ENCODE measurements at places on chromosomes 5 and 9.

GRCh38 chr5:180797256-180798192 is 5.1 kb downstream of the MGAT1 start:
- DNase-seq, result no peak

- DNase-seq, result no peak
These were observed 273.1 kb downstream of the KIAA0825 start for GRCh38 chr5:94345257-94345656.

DNA sequence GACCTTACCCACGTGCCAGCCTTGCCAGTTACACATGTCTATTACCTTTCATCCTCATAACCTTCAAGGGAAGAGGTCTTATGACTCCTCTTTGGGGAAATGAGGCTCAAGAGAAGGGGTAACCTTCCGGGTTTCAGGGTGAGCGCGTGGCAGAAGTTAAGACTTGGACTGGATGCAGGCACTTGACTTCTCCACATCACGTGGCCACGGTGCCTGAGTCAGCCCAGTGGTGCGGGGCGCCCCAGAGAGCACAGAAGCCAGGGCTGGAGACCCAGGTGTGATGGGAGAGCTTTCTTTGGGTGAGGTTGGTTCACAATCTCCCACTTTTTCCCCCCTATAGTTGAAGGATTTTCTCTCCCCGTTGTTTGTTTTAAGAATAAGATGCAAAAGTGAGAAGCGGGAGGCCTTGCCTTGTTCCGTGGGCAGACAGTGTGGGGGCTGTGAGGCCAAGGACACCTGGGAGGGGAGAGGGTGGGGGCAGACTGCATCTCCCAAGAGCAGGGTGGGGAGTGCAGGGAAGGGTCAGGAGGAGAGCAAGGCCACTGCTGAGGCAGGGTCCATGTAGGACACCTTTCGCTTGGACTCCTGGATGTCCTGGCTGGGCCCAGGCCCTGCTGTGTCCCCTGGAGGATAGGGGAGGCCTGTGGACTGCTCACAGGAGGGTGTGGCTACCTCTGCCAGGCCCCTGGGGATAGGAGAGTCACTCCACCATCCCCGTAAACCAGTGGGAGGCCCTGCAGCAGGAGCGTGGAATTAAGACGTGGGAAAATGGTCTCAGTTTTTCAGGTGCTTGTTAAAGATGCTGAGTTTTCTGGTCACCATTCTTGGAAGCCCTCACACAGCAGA is 90.0 kb upstream of the CTSL start:
- no peak for DNase-seq

DNA sequence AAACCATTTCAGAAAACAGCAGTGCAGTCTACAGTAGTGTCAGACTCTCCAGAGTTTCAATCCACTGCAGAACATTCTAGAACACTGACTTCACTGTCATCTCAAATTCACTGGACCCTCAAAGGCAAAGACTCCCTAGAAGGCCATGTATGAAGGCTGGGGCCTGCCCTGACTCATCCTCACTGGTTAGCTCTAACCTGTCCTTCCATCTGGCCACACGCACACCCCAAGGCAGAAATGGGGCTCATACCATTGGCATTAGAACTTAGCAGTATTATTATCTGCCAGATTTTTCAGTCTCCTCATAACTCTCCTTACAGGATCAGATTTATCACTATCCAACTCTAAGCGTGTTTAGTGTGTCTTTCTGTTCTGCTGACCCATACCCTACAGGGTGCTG is 20.4 kb downstream of the S1PR3 start:
- DNase-seq, result no peak

GRCh38 chr9:130041648-130042405 is 1.2 kb downstream of the FNBP1 start:
- no peak for DNase-seq

- DNase-seq, result no peak
These were observed 84.7 kb upstream of the HTR4 start for GRCh38 chr5:148739023-148739422.

DNA sequence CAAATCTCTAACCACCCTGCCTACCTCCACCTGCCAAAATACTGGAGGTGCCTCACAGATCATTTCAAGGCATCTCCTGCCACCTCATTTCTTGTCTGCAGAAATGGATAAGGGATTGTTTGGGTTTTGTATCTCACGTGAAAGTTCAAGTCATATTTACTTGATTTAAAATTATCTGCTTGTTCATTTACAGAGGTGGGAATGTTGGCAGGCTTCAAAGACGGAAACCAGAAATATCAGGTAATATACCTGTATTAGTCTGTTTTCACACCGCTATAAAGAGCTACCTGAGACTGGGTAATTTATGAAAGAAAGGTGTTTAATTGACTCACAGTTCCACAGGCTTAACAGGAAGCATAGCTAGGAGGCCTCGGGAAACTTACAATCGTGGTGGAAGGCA is 85.4 kb downstream of the CAAP1 start:
- no peak for DNase-seq

GRCh38 chr9:91269907-91270491 is 91.7 kb downstream of the AUH start:
- DNase-seq, result no peak

DNA sequence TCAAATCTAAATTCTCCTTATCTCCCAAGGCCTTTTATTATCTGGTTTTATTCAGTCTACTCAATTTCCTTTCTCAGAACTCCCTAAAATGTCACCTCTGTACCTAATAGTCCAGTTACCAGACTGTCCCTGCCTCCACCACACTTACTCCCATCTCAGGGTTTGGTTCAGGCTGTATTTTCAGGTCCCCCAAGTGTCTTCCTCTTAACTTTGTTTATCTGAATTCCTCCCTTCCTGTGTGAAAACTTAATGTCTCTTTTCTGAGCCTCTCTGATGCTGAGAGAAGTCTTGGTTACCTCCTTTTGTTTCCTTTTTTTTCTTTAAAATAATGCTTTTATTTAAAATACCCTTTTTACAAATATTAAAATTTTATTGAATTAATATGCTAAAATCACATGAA is 133.4 kb downstream of the PAM start:
- DNase-seq, result no peak

DNA sequence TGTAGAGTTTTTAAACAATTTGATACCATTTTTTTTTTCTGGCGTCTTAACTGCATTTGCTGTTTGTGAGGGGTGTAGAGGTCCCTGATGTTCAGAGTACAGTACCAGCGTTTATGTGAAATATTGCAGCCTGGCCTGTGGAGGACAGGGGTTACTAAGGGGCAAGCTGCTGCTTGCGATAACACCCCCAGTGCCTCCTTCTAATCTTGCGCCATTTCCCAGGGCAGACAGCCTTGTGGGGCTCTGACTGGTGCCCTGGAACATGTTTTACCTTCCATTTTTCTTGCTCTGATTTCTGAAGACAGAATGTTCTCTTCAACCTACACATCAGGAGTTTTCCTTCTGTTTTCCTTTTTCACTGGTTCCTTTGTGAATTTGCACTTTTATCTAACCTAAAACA is 142.9 kb downstream of the DOCK8 start:
- DNase-seq, result no peak

DNA sequence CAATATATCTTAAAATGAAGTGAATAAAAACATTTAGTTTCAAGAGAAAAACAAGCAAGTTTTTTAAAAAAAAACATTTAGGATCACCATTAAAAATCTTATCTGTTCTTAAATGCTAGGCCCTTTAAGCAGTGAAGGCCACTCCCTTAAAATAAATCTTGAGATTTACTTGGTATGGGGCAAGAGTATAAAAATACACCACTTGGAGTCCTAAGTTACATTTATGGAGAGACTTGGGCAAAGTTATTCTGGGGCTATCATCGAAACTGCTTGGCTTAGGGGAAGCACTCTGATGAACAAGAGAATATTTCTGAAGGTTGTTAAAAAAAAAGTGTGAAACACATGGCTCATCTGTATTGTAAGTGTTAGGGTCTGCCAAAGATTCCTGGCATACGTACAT is 97.4 kb downstream of the NR3C1 start:
- no peak for DNase-seq

DNA sequence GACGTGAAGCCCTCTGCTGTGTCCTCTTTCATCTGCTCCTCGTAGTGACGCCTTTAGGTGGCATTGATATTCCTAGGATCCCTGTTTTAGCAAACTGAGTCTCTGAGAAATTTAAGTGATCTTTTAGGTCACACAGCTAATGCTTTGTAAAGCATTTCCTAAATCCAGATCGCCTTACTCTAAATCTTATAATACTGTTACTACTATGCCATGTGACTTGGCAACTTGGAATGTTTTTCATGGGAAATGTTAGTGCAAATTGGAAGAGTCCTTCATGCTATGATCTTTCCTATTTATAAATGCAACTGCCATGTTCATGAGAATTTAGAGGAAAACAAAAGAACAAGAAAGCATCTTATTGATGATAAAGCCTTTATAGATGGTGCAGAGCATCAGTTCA is 212.2 kb downstream of the TRIO start:
- no peak for DNase-seq
